ENCODE measurements at places on chromosomes 12 and 14.

DNA sequence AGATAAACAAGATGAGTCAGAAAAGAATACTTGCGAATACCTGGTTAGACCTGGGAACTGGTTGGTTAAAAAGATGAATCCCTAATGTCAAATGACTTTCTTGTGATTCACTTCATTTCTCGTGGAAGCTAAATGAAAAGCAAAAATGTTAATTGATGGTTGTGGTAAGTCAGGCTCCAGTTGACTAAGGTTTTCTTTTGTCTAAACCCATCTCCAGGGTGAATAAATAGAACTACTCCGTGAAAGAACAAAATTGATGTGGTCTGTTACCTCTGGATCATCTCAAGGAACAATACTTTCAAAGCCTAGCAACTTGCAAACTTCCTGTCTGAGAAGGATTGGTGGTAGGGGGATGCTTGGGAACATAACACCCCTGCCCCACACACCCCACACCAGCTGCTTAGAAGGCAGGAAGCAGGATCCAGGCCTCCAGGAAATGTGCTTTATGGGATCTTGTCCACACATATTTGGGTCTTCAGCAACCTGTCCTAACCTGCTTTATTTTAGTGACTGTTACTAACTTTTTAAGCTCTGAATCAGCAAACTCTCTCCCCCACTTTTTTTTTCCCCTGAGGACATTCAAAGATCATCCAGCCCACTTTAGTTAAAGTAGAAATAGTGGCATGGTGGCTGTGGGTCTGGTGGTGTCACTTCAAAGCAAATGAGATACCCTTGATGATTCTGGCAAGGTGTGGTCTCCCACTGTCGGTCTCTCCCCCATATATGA, 60.4 kb upstream of the PTHLH start:
- no peak for DNase-seq

DNA sequence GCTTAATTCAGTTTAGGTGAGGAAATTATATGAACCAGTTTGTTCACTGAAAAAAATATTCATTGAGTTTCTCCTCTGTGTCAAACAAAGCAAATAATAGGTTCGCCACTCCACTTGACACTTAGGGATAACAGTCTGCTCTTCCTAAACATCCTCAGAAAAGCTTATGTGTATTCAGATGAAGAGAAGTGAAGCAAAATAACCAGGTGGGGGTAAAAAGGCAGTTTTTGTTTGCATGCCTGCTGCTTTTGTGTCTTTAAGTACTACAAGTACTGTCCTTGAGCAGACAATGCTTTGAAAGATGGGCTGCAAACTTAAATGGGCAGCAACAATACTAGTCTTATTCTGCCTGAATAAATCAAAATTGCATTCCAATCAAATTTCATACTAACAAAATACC, 910.7 kb upstream of the MDGA2 start:
- DNase-seq = no peak

DNA sequence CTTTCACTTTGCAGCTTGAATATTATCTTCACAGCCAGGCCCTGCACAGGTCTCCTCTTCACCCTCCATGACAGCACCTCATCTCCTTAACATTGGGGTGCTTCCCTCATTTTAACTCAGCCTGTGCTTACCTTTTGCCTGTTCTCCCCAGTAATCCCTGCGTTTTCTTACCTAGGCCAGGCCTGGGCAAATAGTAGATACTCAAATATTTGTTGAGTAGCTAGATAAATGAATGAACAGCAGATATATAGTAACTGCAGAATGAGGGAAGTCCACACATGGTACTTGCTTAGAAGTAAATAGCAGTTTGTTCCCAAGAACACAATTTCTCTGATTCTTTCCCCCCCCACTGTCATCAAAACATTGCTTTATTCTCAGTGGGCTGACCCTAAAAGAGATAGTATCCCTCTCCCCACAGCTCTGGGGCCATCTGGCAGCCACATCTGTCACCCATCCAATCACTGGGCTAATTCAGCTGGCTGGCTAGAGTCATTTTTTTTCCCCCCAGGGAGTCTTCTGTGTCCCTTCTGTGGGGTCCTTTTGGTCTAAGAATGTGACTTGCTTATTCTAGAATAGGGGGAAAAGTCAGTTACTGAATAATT, 43.2 kb downstream of the APPL2 start:
- DNase-seq = no peak

DNA sequence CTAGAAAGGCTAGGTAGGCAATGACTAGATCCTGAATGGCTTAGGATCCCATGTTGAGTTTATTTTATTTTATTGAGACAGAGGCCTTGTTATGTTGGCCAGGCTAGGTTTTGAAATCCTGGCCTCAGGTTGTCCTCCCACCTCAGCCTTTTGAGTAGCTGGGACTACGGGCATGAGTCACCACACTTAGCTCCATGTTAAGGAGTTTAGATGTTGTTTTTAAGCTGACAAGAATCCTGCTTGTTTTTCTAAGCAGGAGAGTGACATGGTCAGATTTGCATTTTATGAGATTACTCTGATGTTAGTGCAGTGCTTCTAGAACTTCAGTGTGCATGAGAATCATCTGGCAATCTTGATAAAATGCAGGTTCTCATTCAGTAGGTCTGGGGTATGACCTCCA, 14.5 kb downstream of the CCDC198 start:
- no peak for DNase-seq

DNA sequence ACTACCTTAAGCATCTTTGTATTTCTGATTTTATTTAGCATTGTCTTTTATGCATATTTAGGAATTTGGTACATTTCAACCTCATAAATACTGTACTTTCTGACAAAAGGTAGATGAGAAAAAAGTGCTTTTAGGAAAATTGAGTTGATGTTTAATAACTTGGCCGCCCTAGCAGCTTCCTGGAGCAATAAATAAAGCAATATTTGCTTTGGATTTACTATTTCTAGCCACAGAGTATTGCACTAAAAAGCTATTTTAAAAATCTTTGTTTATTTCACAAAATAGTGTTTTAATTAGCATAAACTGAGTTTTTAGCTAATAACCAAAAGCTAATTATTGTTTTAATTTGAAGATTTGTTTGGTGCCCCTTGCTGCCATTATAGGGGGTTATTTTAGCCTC, 9.5 kb downstream of the PAPOLA start:
- DNase-seq = no peak

DNA sequence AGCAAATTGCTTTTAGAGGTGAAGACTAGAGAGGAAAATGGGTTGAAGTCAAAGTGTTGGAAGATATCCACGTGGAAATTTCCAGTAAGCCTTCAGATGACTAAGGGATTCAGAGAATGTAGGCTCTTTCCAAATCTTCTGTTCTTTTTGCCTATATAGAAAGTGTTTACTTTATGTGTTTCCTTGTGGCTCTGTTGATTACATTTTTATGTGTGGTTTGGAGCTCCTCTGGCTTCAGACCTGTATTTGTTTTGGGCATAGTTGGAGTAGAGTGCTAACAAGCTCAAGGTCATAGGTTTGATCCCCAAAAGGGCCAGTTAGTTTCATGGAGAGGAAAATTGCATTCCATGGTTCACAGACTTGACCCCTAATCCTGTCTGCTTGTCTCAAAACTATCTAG, 91.9 kb downstream of the IGF1 start:
- DNase-seq = no peak

GRCh38 chr14:103758059-103758776, 42.6 kb downstream of the ZFYVE21 start:
- DNase-seq = no peak
